ENCODE measurements at places on chromosomes 3 and 15. TPM values are rescaled to one million over a fixed set of nuclear protein-coding genes. Genes with fewer than 3 reads are reported as not detected.

GRCh38 chr3:124094496-124094895 is 102.6 kb upstream of the ROPN1 start:
- DNase-seq: no peak

GRCh38 chr3:107117922-107118536 is 259.2 kb upstream of the CCDC54 start:
- no peak for DNase-seq

DNA sequence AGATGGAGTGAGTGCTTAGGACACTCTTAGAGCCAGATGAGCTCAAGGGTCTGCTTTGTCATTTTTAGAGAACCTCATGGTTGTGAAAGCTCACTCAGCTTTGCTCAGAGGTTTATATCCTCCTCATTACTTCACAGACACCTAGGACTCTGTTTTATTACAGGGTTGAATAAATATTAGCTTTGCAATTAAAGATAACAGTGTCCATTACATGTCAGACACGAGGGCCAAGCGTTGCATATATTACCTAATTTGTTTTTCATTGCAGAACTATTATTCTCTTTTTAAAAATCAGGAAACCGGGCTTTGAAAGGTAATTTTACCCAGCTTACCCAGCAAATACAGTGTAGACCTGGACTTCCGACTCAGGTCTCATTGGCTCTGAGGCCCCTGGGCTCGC is 16.1 kb downstream of the MAP6D1 start:
- DNase-seq: no peak

- no peak for DNase-seq
Observed at GRCh38 chr15:90054618-90055097, 47.6 kb downstream of the IDH2 start.

P2RY14 gene
- 1.7 TPM for total RNA-seq

Measured in colonic mucosa (tissue), 4 donors.